ENCODE measurements at places on chromosomes 7 and 10.

DNA sequence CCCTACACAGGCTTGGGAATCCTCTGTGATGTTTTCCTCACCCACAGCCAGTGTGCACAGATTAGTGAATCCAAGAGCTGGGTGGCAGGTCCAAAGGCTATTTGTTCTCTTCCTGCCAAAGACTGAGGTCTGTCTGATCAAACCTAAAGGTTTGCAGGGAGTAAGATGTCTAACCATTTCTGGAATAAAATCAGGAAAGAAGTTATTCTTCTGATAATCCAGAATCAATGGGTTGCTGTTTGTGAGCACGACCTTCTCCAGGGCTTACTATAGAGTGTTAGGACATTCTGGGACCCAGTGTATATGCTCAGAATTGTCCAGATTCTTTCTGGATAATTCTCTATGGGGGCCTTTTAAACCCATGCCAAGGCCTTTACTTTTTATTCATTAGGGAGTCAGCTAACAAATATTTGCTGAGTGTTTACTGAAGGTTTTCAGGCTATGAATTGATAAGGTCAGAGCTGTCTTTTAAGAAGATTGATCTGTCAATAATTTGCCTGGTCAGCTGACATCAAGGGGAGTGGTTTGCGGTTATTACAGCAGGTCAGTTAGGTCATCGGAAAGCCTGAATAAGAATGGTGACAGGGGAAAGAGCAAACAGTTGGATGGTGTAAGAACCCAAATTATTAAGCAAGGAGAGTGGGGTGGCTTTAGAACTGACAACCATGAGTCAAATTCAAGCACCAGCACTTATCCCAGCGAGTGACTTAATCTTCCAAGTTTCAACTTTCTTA, 7.5 kb upstream of the TECTB start:
- DNase-seq, result no peak

DNA sequence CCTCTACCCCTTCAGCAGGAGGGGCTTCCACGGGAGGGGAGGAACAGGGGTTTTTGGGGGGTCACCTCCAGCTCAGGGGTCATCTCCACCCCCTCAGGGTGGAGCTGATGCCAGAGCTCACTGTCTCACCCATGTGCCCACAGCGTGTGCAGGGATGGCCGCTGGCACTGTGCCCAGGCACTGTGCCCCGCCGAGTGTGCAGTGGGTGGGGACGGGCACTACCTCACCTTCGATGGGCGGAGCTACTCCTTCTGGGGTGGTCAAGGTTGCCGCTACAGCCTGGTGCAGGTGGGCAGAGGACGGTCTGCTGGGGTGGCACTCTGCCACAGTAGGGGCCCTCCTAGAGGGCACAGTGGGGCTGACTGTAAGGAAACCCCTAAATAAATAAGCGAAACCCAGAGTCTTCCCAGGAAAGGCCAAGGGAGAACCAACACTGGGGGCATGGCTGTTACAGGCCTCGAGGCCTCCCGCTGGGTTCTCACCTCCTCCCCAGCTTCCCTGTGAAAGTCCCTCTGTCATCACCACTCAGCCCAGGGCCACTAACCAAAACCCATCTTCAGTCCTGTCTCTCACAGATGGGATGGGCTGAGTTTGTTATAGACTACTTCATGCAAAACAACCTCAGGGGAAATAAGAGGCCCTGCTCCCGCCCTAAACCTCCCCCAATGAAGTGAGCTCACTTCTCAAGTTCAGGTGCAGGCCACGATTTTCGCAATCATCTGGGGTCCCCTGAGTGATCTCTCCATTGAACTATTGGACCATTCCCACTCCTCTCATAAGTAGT, 7.4 kb upstream of the ZNF467 start:
- DNase-seq, result no peak

- DNase-seq, result no peak
Observed at GRCh38 chr10:116888380-116889055, 39.2 kb downstream of the ENO4 start.

GRCh38 chr10:20958225-20958624, 61.1 kb upstream of the NEBL start:
- no peak for DNase-seq

- no peak for DNase-seq
Observed at GRCh38 chr10:12510501-12510941, 161.2 kb downstream of the CAMK1D start.

GRCh38 chr7:139078399-139078798, 31.1 kb downstream of the ZC3HAV1 start:
- DNase-seq, result no peak

DNA sequence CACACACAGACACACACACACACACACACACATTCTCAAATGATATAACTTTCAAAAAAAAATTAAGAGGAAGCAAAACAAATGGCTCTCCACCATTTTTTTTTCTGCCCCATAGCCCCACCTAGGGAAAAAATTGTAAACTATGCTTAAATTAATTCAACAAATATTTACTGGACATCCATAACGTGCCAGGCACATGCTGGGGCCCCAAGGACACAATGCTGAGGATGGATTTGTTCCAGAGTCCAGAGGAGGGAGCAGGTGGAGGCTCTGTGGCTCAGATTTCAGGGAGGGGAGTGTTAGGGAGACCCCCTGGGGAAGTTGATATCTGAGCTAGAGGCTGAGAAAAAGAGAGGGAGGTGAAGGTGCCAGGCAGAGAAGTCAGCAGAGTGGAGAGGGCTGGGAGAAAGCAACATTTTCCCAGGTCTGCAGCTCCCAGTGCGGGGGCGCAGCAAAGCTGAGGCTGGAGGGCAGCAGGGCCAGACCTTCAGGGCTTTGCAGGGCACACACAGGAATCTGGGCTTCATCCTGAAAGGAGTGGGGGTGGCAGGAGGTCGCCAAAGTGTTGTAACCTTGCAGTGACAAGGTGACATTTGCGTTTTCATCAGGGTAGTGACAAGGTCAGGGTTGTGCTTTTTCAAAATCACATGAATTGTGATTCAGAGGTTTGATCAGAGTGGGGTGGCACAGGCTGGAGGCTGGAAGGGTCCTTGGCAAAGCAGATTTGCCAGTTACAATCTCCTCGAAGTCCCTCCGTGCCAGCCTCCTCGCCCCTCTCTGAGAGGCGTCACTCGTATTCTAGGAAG, 261.6 kb downstream of the WDR11 start:
- DNase-seq, result no peak

DNA sequence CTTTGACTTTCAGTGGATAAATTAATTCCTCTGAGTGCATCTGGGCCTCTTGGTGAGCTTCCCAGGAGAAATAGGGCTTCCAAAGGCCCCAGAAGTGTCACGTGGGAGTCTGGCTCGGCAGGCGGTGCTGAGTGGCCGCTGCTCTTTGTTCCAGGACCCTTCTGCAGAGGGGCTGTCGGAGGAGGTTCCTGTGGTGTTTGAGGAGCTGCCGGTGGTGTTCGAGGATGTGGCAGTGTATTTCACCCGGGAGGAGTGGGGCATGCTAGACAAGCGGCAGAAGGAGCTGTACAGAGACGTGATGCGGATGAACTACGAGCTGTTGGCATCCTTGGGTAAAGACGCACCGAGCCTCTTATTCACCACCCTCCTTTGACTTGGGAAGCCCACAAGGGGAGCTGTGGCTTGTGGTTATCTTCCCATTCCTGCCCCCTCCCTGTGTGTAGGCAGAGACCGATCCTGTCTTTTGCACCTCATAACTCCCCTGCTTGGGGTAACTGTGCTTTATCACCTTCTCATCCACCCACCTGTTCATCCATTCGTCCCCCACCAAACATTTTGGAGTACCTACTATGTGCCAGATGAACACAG, 11.9 kb downstream of the ZNF862 start:
- no peak for DNase-seq
